T-cell (primary cell): ENCODE measurements at places on chromosomes 16 and 17.

- no peak for DNase-seq
Observed at GRCh38 chr16:24822542-24822941, 23.2 kb upstream of the SLC5A11 start.

- DNase-seq, result no peak
Observed at GRCh38 chr16:52773026-52773425, 226.1 kb upstream of the TOX3 start.

- no peak for DNase-seq
Observed at GRCh38 chr17:30273373-30273772, 18.4 kb downstream of the BLMH start.

DNA sequence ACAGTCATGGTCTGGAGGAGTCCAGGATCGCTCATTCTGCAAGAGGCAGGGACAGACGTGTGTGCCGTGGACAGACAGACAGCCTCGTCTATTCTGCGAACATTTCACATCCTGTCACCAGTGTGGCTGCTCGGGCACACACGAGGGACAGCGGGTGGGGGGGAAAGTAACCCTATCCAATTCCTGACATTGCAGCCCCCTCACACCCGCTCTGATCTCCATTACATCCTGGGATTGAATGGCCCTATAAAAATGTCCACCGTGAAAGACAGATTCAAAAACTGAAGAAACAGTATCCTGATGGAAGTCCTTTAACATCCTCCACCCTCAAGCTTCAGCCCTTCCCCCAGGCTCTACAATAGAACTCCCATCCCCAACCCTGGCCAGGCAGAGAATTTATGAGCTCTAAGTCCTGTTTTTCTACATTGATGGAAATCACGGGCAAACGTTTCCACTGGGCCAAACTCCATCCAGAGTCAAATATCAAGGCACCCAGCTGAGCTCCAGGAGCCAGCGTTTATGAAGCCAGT is 39.4 kb downstream of the HS3ST3A1 start:
- no peak for DNase-seq

- no peak for DNase-seq
Observed at GRCh38 chr16:75506107-75506506, 10.9 kb upstream of the CHST6 start.
